ENCODE measurements at places on chromosomes 2 and 18. TPM values are rescaled to one million over a fixed set of nuclear protein-coding genes. Genes with fewer than 3 reads are reported as not detected.
A peak's percentile ranks its signal among the peaks of the same experiment; 100 is the strongest.

- H3K27me3 ChIP-seq = no peaks in the 10 kb centered on the region
- no peak for DNase-seq
Measured at GRCh38 chr2:233384015-233384414, 29.7 kb downstream of the DGKD start.

- no peaks in the 10 kb centered on the region for H3K4me1 ChIP-seq
- H3K27ac ChIP-seq = no peak overlapping the region
- no peaks in the 10 kb centered on the region for H3K27me3 ChIP-seq
- DNase-seq = no peak
- H3K36me3 ChIP-seq = no peaks in the 10 kb centered on the region
- H3K4me3 ChIP-seq = no peak overlapping the region
Measured at GRCh38 chr2:110883406-110883805, 151.0 kb downstream of the ACOXL start.

The ALKAL2 gene
- total RNA-seq = 9.1 TPM

DNA sequence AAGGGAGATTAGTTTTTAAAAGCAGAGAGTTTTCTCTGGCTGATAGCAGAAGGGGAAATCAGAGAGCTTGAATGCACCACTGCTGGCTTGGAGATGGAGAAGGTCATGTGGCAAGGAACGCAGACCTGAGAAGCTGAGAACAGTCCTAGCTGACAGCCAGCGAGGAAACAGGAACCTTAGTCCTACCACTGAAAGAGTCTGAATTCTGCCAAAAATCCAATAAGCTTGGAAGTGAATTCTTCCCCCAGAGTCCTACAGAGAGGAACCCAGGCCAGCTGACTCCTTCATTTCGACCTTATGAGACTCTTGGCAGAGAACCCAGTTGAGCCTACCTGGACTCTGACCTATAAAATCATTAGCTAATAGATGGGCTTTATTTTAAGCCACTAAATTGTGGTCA lies 371.9 kb upstream of the TNP1 start:
- DNase-seq = no peak
- H3K4me3 ChIP-seq = no peak overlapping the region
- no peaks in the 10 kb centered on the region for H3K27me3 ChIP-seq
- H3K36me3 ChIP-seq = no peaks in the 10 kb centered on the region
- no peaks in the 10 kb centered on the region for H3K4me1 ChIP-seq

DNA sequence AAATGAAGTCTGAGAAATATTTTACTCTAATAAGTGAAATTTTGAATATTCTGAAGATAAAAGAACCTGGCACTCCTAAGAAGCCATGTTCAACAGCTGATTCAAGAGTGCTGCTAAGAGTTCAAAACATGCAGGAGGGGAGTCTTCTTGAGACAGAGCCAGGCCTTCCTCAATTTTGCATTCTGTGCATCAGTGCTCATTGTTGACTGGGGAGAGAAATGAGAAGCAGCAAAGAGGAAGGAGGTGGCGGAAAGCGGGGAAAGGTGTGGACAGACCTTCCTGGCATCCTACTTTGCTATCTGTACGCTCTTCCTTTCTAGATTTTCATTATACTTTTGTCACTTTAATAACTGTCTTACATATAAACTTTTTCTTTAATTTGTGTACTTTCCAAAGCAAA lies 29.7 kb upstream of the TXNDC2 start:
- no peak overlapping the region for H3K4me3 ChIP-seq
- H3K4me1 ChIP-seq = peaks cover 6% of the 10 kb centered on the region
- H3K27ac ChIP-seq = peak overlapping the region; percentile 80
- no peak for DNase-seq
- no peaks in the 10 kb centered on the region for H3K27me3 ChIP-seq

- no peak overlapping the region for H3K27ac ChIP-seq
- H3K4me1 ChIP-seq = no peaks in the 10 kb centered on the region
- no peaks in the 10 kb centered on the region for H3K27me3 ChIP-seq
Measured at GRCh38 chr2:105158002-105158401, 83.5 kb upstream of the GPR45 start.

- H3K27me3 ChIP-seq = no peaks in the 10 kb centered on the region
- DNase-seq = no peak
- no peak overlapping the region for H3K27ac ChIP-seq
- H3K4me3 ChIP-seq = no peak overlapping the region
- H3K4me1 ChIP-seq = no peaks in the 10 kb centered on the region
Measured at GRCh38 chr2:201628545-201628944, 14.8 kb downstream of the TMEM237 start.

- no peaks in the 10 kb centered on the region for H3K27me3 ChIP-seq
- no peak for DNase-seq
- H3K4me3 ChIP-seq = no peak overlapping the region
- H3K4me1 ChIP-seq = no peaks in the 10 kb centered on the region
Measured at GRCh38 chr2:16183345-16183744, 243.0 kb downstream of the MYCN start.

GRCh38 chr18:31064130-31064529 lies 21.6 kb upstream of the DSC3 start:
- no peak for DNase-seq
- no peak overlapping the region for H3K27ac ChIP-seq
- peaks cover 17% of the 10 kb centered on the region for H3K36me3 ChIP-seq
- no peaks in the 10 kb centered on the region for H3K27me3 ChIP-seq
- H3K4me3 ChIP-seq = no peak overlapping the region
- no peaks in the 10 kb centered on the region for H3K4me1 ChIP-seq

DNA sequence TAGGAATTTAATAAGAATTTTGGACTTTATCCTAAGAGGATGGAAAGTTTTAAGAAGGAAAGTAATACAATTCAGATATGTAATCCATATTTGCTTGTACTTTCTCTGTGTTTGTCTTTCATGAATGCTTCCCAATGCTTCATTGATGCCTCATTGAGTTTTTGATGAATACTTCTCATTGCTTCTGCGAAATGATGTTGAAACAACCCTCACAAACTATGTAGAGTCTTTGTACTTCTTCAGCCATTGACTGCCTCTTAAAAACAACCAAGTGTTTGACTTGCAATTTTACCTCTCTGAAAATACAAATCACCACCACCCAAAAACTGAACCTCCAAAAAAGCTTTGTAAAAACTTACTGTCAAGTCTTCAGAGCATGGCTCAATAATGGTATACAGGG lies 424.1 kb downstream of the ERBB4 start:
- H3K27ac ChIP-seq = no peak overlapping the region
- no peaks in the 10 kb centered on the region for H3K4me1 ChIP-seq

- no peak overlapping the region for H3K27ac ChIP-seq
- H3K4me3 ChIP-seq = no peak overlapping the region
- H3K4me1 ChIP-seq = no peaks in the 10 kb centered on the region
- DNase-seq = no peak
- no peaks in the 10 kb centered on the region for H3K27me3 ChIP-seq
Measured at GRCh38 chr2:215528555-215528954, 92.7 kb upstream of the FN1 start.

DNA sequence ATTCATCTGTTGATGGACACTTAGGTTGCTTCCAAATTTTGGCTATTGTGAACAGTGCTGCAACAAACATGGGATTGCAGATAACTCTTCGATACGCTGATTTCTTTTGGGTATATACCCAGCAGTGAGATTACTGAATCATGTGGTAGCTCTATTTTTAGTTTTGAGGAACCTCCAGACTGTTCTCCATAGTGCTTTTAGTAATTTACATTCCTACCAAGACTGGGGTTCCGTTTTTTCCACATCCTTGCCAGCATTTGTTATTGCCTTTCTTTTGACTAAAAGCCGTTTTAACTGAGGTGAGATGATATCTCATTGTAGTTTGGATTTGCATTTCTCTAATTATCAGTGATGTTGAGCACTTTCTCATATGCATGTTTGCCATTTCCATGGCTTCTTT lies 200.3 kb downstream of the MBD5 start:
- no peak overlapping the region for H3K27ac ChIP-seq
- no peak for DNase-seq
- no peaks in the 10 kb centered on the region for H3K27me3 ChIP-seq
- no peaks in the 10 kb centered on the region for H3K4me1 ChIP-seq

DNA sequence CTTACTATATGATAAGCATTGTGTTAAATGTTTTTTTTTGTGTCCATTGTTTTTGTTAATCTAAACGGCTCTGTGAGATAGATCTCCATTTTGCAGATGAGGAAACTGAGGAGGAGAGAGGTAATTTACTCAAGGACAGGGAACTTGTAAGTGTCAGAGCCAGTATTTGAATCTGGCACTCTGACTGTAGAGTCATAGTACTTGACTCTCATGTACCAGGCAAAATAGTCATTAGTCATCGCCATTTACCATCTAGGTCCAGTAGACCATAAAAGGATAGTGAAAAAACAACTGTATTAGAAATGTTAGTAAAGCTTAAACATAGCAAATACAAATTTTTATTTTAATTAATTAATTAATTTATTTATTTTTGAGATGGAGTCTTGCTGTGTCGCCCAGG lies 4.8 kb downstream of the PSMD14 start:
- no peaks in the 10 kb centered on the region for H3K36me3 ChIP-seq
- no peak overlapping the region for H3K4me3 ChIP-seq

- no peaks in the 10 kb centered on the region for H3K36me3 ChIP-seq
- H3K27me3 ChIP-seq = no peaks in the 10 kb centered on the region
- no peaks in the 10 kb centered on the region for H3K4me1 ChIP-seq
- no peak overlapping the region for H3K4me3 ChIP-seq
- no peak for DNase-seq
- no peak overlapping the region for H3K27ac ChIP-seq
Measured at GRCh38 chr2:220904015-220904414, 668.1 kb downstream of the EPHA4 start.

GRCh38 chr2:74498500-74499266 lies 720 bp downstream of the LBX2 start:
- peak; percentile 70 for DNase-seq
- H3K36me3 ChIP-seq = no peaks in the 10 kb centered on the region
- peak overlapping the region; percentile 16 for H3K27ac ChIP-seq
- H3K27me3 ChIP-seq = no peaks in the 10 kb centered on the region
- H3K4me3 ChIP-seq = peak overlapping the region; percentile 60
- H3K4me1 ChIP-seq = peaks cover 26% of the 10 kb centered on the region

DNA sequence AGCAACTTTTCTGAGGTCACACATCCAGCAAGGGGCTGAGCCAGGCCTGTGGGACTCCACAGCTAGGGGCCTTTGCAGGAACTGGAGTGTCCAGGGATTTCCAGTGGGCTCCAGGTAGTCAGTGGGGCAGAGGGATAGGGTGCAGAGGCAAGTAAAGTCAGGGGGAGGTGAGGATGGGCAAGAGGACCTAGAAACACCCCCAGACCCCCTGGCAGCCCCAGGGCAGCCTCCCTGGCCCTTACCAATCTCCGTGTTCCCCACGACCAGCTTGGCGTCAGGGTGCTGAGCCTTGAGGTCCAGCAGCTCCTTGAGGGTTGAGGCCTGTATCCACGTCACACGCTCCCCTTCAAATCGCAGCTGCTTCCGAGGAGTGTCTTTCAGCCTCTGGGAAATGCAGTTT lies 28.4 kb downstream of the XDH start:
- no peaks in the 10 kb centered on the region for H3K27me3 ChIP-seq
- no peaks in the 10 kb centered on the region for H3K4me1 ChIP-seq
- H3K4me3 ChIP-seq = no peak overlapping the region
- H3K27ac ChIP-seq = no peak overlapping the region
- H3K36me3 ChIP-seq = no peaks in the 10 kb centered on the region

DNA sequence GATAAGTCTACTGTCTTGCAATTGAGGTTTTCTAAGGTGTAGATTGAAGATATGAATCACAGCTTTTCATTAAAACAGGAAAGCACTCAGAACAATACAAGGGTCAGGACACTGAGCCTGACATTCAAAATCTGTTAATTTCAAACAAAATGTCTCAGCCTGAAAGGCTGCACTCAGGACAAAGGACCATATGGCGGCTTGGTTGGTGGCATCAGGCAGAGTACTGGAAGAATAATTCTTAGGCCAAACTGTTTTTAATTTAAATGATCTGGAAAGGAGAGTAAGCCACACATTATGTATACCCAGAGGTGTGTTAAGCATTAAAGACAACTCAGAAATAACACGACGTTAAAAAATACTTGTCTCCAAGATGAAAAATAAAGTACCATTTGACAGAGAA lies 85.9 kb downstream of the SKA1 start:
- H3K4me3 ChIP-seq = no peak overlapping the region
- H3K27ac ChIP-seq = no peak overlapping the region
- no peaks in the 10 kb centered on the region for H3K36me3 ChIP-seq
- no peak for DNase-seq

The MAPK4 gene
- total RNA-seq = not detected

The CDK15 gene
- not detected for total RNA-seq

GRCh38 chr2:127012868-127013267 lies 94.1 kb downstream of the BIN1 start:
- no peaks in the 10 kb centered on the region for H3K27me3 ChIP-seq
- H3K27ac ChIP-seq = no peak overlapping the region
- no peaks in the 10 kb centered on the region for H3K36me3 ChIP-seq
- DNase-seq = no peak
- no peak overlapping the region for H3K4me3 ChIP-seq
- no peaks in the 10 kb centered on the region for H3K4me1 ChIP-seq

- H3K4me3 ChIP-seq = no peak overlapping the region
- H3K4me1 ChIP-seq = no peaks in the 10 kb centered on the region
- no peak for DNase-seq
- H3K27me3 ChIP-seq = no peaks in the 10 kb centered on the region
Measured at GRCh38 chr2:175690113-175690837, 311.8 kb downstream of the LNPK start.

DNA sequence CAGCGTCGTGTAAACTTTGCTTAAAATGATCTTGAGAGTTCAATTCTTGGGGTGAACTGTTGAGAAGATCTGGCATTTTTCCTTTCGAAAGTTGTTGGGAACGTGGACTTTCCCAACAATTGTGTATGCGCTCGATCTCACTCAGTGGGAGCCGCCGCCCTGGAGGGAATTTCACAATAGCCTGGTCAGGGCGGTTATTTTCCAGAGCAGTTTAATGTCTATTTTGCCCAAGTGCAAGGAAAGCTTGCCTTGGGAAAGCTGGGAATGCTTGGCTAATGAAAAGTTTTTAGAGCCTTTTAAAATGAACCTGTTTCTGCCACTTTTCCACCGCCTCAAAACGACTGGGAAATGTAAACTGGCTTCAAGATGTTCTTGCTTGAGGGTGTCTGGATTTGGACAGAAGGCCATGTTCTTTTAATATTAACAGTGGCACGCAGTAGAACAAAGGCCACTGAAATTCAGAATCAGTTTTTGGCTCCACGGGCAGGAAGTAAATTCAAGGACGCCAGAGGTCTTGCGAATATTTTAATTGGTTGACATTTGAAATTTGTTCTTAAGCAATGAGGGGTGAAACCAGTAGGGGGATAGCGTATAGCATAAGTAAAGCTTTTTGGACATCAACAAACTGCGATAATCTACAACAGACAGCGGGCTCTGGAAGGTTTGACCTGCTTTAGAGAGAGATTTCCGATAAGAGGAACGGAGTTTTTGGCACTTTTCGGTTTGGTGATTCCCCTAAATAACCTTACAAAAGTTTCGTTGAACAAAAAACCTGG lies 1.2 kb downstream of the CFLAR start:
- H3K4me1 ChIP-seq = no peaks in the 10 kb centered on the region
- H3K36me3 ChIP-seq = no peaks in the 10 kb centered on the region
- H3K27me3 ChIP-seq = no peaks in the 10 kb centered on the region
- no peak for DNase-seq
- peak overlapping the region; percentile 99 for H3K27ac ChIP-seq
- H3K4me3 ChIP-seq = peak overlapping the region; percentile 90

DNA sequence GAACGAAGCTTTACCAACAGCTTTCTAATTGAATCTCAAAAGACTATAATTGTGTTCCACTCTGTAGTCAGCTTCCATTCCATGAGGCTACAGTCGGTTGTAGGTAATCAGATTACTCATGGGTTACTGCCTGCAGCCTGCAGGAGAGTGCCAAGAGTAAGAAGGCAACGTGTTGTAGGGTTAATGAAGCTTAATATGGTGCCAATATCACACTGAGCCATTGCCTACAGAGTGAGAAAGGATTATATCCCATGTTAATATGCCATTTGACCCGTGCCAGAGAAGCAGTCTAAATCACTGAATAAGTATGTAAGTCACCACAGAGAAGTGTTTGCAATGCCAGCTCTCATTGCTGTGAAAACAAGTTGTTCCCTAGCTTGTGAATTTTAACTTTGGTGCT lies 734.5 kb upstream of the ACVR2A start:
- no peaks in the 10 kb centered on the region for H3K27me3 ChIP-seq
- no peaks in the 10 kb centered on the region for H3K4me1 ChIP-seq
- no peak for DNase-seq
- H3K4me3 ChIP-seq = no peak overlapping the region

All from Peyer's patch (tissue), 4 donors.